SW 1271 (cell line): ENCODE measurements at places on chromosomes 3 and 15.
A peak's percentile ranks its signal among the peaks of the same experiment; 100 is the strongest.

DNA sequence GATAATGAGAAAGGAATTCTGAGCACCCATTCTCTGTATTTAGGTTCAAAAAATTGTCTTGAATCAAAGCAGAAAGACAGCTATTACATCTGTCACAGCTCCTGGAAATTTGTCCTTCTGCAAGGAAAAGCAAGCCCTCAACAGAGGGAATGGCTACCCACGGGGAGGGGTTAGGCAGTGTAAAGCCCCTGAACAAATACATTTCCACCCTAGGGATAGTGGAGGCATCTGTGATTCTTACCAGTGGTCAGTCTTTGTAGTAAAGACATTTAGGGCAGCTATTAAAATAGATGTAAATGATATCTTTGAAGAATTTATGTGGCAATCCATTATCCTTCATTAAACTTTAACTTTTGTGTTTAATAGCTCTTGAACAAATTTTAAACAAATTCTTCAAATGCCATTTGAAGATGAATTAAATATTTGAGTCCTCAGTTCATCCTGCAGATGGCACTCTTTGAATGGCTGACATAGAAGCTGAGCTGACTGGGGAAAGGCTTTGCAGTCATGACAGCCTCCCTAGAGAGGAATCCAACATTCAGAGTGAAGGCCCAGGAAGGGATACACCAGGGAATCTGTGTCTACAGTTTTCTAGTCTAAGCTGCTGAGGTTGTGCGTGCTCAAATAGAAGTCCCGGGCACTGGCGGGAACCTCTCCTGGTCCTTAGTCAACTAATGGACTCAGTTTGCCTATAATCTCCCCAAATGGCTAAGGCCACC lies 359.7 kb upstream of the ROPN1 start:
- peak; percentile 27 for DNase-seq

DNA sequence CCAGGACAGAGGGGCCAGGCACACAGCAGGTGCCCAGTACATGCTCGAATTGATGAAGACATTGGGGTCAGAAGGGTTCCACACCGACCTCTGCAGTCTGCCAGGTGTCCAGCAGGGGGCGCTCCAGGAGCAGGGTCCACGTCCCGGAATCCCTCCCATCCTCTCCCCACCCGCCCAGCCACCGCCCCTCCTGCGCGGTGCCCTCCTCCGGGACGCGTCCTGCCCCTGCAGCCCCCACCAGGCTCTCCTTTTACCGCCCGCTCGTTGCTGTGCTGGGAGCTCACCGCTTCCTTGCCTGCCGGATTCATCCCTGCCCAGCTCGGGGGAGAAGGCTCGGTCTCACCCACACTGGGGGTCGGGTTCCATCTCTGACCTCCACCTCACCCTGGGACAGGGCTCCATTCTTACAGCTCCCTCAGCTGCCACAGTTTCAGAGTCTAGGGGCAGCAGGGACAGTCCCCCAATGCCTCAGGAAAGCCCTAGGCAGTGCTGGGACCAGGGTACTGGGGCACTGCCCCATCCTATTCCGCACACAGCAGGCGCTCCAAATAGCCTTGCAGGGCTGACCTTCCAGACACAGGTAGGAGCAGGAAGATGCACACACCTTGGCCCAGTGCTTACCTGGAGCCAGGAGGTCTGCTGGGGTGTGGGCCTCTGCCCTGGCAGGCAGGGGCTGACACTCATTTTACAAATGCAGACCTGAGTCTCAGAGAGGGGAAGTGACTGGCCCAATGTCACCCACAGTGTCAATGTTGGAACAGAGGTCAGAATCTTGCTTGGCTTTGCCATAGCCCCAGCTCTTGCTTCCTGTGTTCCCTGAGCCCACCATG lies 31.0 kb downstream of the GRIP2 start:
- peak; percentile 38 for DNase-seq

DNA sequence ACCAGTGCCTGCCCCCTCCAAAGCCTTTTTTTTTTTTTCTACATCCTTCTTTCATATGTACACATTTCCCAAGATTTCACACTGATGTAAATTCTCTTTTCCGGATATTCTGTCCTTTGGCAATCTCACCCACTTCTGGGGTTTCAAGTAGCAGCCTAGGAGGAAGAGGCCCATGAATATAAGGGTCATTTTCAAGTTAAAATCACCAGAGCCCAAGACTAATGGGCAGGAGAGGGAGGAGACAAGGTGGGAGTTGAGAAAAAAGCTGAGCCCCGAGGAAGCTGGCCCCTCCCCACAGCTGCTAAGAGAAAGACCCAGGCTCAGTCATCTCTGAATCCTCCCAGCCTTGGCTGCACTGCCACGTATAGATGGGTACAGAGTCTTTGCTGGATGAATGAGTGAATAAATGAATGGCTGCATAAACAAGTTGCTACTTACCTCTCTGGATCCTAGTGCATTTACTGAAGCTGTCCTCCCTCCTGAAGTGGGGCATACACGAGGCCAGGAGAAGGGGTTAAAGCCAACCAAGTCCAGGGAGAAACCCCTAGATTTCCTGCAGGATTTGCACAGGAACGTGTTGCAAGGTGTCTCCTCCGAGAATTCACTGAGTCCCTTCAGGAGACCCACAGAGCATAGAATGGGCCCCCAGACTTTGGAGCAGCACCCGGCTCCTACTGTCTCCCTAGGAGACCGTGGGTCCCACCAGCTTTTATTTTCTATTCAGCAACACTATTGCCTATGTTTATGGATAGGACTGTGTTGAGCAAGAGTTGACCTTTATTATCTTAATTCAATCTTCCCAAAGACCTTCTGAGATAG lies 100.8 kb upstream of the LIPC start:
- DNase-seq = no peak

DNA sequence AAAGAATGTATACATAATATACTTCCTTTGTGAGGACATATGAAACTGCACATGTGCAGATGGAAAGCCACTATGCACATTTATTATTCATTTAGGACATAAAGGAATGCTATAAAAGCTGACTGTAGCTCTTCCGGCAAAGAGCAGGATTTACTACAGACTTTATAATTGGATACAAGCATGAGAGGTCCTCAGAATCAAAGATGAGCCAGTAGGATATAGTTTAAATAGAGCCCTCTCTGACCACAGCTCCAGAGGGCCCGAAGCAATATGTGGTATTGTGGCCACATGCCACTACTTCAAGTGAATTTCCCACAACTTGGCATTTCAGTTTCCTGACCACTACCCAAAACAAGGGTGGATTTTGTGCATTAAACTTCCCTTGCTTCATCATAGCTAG lies 140.9 kb downstream of the ATP8B4 start:
- DNase-seq = no peak

DNA sequence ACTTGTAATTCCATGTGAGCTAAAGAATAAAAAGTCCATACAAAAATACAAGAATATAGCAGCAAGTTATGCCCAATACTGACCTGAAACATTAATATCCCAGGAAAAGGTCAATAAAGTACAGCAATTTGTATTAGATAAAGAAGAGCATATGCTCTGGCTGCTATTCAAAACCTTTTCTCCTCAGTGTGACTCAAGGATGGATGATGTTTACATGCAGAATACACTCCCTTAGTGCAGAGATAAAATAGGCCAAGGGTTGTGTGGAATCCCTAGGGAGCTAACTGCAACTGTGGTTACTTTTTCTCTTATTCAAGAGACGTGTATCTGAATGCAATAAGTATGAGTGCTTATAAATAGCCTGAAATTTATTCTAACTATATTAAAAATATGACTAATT lies 78.7 kb downstream of the SLC9A9 start:
- no peak for DNase-seq

GRCh38 chr3:24830230-24831152 lies 335.8 kb upstream of the THRB start:
- no peak for DNase-seq
